NCI-H2029 treated with DMSO at 0.1 percent for 48 hours (cell line): ENCODE measurements at places on chromosomes 12 and 14.
A peak's percentile ranks its signal among the peaks of the same experiment; 100 is the strongest.

- DNase-seq, result no peak
These were observed 32.1 kb downstream of the PRMT8 start for GRCh38 chr12:3523058-3523457.

- no peak for DNase-seq
These were observed 25.7 kb downstream of the CNOT2 start for GRCh38 chr12:70268972-70269371.

DNA sequence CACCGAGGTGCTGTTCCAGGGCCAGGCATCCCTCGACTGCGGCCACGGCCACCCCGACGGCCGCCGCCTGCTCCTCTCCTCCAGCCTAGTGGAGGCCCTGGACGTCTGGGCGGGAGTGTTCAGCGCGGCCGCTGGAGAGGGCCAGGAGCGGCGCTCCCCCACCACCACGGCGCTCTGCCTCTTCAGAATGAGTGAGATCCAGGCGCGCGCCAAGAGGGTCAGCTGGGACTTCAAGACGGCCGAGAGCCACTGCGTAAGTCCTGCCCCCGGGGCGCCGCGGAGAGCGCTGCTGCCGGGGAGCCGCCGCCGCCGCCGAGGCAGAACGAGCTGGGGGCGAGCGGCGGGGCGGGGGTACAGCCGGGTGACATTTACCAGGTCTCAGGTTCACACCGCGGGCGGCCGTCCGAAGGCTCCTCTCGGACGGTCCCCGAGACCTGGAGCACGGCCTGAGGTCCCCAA lies 1.4 kb downstream of the PLXNC1 start:
- no peak for DNase-seq

GRCh38 chr14:79044894-79045624 lies 874.9 kb downstream of the NRXN3 start:
- no peak for DNase-seq

DNA sequence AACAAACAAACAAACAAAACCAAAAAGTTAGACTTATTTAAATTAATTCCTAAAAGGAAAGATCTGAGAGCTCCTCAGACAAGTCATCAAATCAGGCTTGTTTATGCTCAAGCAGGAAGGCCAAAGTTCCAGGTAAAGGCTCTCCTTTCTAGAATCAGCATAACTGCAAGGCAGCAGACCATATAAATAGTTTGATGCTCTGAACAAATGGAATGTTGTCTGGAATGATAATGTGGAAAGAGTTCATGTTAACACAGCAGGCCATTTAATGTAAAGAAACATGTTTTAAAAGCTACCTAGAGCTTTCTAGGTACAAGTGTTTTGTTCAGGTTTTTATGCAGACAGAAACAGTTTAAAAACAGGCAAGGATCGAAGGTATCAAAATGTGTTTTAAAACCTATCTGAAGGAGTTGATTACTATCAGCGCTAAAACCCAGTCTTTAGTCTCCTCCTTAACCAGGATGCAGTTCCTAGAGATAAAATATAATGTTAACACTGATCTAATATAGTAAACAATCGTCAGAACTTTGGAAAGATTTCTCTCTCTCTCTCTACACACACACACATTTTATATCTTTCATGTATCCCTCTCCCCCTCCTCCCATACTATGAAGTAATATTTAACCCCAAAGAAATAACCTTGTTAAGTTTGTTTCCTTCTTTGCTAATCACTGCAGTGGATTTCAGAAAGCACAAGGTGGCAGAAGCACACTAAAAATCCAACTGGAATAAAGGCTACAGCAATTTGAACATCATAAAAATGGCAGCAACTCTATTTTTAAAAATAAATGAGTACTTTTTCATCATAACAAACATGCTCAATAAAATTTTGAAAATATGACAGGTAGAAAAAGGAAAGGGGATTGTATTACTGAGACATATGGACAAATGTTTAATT lies 135.5 kb downstream of the PAWR start:
- DNase-seq, result no peak

- no peak for DNase-seq
These were observed 26.8 kb downstream of the ANKS1B start for GRCh38 chr12:99957866-99958466.

GRCh38 chr12:43585676-43586075 lies 33.7 kb upstream of the ADAMTS20 start:
- no peak for DNase-seq

DNA sequence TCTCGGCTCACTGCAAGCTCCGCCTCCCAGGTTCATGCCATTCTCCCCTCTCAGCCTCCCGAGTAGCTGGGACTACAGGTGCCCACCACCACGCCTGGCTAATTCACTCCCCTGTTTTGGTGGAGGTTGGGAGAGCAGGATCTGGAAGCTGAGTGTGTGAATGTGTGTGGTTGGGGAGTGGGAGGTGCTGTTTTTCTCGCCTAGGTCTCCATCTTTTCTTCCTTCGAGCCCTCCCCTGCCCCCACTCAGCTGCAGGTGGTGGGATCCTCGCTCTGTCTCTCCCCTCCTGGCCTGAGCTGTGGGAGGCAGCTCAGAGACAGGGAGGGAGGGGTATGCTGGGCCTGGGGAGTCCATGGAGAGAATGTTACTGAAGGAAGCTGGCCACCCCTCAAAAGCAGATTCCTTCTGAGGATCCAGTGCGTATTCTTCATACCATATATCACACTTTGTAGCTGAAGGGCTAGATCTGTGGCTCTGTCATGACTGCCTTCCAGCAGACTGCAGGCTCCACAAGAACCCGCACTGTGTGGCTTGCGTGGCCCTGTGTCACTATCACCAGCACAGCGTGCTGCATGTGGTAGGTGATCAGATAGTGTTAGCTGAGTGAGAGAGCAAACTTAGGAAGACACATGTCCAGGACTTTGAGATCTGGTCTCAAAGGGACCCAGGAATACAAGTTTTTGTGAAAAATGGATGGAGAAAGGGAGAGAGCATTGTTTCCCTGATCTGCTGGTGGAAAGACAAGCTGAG lies 2.8 kb downstream of the KRT83 start:
- no peak for DNase-seq

DNA sequence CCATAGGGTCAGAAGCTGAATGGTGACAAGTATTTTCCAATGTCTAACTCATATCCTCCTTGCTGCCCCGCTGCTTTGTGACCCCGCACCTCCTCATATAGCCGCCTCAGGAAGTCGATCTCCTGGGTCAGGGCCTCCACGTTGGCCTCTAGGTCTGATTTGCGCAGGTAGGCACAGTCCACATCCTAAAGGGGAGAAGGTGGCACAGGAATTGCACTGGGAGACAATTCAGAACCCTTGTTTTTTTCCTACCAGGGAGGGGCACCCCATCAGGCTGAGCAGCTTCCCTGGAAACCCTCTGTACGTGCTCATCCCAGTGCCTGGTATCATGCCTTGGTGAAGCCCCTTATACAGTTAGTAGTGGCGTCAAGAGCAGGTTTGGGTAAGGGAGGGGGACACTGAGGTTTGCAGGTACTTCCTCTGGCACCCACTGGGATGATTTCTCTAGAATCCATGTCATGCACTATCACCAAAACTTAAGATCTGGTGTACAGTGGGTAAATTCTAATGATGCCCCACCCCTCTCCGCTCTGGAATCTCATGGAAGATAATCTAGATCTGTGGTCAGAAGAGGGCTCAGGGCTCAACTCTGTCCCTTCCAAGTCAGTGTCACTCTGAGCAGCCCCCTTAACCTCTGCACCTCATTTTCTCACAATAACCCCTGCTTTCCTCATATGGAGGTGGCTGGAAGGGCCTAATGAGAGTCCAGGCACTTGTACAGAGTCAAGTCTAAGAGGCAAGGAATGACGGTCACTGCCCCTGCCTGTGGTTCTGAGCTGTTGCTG lies 20.1 kb upstream of the KRT86 start:
- no peak for DNase-seq

DNA sequence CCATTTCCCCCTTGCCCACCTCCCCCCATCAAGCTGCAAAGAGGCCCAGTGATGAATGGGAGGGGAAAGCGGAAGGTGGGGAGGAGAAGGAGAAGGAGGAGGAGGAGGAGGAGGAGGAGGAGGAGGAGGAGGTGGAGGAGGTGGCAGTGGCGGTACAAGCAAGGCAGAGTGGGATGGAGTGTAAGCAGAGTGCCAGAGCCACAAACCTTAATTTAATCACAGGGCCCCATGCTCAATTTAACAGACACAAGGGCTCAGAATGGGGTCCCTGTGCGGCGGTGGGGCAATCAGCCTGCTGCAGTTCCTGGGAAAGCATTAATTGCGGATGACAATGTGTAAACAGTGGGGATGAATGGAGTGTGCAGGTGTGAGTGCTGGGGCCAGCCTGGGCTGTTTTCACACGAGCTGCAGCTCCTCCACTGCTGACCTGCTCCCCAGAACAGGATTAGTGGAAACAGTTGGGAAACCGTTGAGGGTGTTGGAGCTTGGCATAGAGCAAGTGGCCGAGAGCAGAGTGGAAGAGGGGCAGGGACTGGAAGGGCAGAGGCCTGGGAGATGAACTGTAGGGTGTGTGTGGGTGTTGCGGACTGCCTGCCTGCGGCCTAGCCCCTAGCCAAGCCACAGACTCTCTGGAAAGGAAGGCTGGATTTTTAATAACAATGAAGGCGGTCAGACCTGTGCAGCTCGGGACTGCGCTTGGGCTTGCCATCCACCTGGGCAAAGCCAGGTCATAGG lies 36.4 kb upstream of the SMOC1 start:
- no peak for DNase-seq

DNA sequence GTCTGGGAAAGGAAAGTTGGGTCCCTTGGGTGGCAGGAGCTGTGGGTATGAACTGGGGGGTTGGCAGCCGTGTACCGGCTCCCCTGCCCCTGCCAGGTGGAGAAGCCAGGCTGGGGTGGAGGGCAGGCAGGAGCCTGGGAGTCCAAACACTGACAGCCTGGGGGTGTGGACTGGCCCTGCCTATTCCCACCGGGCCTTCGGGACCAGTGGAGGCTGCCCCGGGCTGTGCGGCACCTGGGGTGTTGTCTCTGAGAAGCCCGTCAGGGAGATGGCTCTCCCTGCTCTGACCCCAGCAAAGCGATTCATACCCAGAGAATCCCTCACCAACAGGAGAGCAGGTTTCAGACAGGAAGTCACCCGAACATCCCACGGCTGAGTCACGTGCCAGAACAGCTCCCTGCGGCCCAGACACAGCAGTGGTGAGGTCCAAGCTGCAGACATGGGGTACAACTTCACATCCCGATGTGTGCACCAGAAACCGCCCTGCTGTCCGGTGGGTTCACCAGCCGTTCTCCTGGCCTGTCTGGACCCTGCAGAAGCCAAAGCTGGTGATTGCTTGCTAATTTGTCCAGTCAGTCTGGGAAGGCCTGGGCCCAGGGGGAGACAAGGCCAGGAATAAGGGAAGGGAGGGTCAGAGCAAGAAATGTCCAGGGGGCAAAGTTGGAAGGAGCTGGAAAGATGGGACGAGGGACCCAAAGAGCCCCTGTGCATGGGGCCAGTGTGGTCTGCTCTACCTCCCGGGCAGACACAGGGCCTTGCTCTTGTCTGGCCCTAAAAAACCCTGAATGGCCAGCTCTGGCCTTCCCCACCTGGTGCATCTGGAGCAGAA lies 2.1 kb upstream of the GPR132 start:
- DNase-seq, result no peak

GRCh38 chr14:97388408-97388807 lies 591.2 kb downstream of the VRK1 start:
- no peak for DNase-seq

- peak; percentile 24 for DNase-seq
These were observed 192.8 kb downstream of the NRXN3 start for GRCh38 chr14:78363008-78363407.

DNA sequence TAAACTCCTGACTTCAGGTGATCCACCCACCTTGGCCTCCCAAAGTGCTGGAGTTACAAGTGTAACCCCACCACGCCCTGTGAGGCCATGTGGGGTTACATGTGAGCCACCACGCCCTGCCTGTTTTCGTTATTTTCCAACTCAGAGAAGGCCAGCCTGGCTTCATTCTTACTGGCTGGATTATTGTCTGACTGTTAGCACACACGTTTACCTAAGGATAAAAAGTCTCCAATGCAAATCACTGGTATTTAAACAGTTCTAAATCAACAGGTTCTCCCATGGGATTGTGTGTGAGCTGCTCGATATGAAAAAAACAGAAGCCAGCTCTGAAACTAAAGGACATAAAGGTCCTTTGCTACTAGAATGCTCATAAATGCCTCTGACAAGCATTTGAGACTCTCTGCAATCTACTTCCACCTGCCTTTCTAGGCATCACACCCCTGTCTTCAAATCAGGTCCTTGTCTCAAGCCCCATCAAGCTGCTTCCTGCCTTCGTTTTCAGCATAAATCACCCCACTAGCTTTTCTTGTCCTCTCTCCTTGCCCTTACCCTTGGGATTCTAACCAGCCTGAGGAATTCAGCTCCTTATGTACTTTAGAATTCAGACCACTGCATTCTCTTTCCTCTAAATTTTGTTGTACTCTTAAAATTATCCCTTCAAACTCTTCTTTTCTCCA lies 265.0 kb downstream of the DUSP6 start:
- no peak for DNase-seq

DNA sequence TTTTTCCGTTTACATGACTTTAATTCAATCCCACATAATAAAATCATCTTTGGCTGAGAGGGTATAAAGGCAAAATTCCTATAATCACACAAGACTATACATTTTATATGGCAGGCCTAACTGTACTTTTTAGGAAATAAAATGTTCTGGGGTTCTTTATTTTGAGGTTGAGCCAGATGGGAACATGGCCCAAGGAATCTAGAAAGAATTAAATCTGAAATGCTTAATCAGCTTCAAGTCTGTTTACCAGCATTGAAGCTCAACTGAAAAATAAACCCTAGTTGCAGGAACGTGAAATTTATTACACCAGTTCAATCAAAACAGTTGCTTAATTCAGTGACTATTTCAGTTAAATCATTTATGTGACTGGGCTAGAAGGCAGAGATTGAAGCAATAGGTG lies 191.0 kb upstream of the BTG1 start:
- DNase-seq, result no peak

GRCh38 chr12:101596172-101596571 lies 1.4 kb downstream of the MYBPC1 start:
- DNase-seq, result no peak

GRCh38 chr12:56004211-56004610 lies 7.1 kb downstream of the SUOX start:
- DNase-seq, result no peak

GRCh38 chr12:67415473-67415872 lies 146.3 kb downstream of the CAND1 start:
- no peak for DNase-seq
